Stimulated activated CD4-positive, alpha-beta T cell treated with anti-CD3 and anti-CD28 coated beads, TNF-alpha, amount 100 ng/mL, for 4 hours (primary cell): ENCODE measurements at places on chromosomes 12 and 14.
A peak's percentile ranks its signal among the peaks of the same experiment; 100 is the strongest.

GRCh38 chr14:59245809-59246295 is 57.4 kb downstream of the DAAM1 start:
- no peak for DNase-seq

GRCh38 chr14:22887260-22887989 is 4.4 kb downstream of the REM2 start:
- no peak for DNase-seq

DNA sequence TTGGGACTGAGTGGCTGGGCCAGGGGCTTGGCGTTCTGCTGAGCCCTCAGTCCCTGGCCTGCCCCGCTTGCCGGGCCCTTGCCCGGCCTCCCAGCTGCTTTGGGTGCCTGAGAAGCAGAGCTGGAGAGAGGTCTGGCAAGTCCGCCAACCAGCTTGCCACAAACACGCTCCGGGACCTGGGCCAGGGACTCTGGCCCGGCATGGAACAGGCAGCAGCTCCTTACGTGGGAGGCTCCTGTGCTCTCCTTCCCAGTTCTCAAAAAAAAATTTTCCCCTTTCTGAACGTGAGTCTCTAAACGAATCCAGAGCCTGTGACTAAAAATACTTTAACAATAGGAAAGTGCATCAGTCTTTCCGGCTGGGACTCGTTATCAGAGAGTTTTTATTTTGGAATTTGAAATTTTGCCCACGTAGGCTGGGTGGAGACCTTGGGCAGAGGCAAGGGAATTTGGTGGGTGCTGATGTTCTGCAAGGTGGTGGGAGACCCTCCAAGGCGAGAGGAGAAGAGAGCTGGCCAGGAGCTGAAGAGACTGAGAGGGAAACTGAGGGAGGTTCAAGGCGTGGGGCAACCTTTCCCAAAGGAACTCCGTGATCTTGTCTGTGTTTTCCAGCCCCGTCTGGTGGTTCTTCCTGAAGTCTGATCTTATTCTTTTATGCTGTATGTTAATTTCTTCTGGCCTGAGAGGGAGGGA is 6.8 kb upstream of the NR4A1 start:
- DNase-seq = no peak

DNA sequence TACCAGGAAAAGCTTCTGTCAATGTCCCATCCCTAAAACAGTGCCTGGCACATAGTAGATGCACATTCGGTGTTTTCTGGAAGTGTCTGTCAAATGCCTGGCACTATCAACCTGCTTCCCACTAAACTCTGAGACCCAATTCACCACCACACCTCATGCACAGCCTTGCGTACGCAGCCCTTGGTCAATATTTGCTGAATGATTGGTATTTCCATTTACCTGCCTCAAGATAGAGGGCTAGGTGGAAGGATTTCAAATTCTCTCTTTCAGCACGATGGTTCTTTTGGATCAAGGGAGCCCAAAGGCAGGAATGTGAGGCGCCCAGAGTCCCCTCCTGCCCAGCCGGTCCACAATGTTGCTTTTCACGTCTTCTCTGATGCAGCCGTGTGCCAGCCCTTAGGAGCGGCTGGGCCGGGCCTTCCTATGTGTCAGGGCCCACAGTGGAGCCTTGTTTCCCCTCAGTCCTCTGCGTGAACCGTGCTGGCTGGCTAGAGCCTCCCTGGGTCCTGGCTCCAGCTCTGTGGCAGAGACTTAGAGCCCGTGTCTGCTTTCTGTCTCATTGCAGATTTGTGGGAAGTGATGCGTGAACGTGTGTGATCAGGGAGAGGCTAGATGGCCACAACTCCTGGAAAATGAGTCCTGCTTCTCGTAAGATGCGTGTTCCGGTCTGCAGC is 99.9 kb upstream of the RFLNA start:
- no peak for DNase-seq

- peak; percentile 79 for DNase-seq
These were observed 21.1 kb downstream of the PRKCH start for GRCh38 chr14:61342486-61342885.

- no peak for DNase-seq
These were observed 9.2 kb upstream of the PRH2 start for GRCh38 chr12:10919809-10920208.

DNA sequence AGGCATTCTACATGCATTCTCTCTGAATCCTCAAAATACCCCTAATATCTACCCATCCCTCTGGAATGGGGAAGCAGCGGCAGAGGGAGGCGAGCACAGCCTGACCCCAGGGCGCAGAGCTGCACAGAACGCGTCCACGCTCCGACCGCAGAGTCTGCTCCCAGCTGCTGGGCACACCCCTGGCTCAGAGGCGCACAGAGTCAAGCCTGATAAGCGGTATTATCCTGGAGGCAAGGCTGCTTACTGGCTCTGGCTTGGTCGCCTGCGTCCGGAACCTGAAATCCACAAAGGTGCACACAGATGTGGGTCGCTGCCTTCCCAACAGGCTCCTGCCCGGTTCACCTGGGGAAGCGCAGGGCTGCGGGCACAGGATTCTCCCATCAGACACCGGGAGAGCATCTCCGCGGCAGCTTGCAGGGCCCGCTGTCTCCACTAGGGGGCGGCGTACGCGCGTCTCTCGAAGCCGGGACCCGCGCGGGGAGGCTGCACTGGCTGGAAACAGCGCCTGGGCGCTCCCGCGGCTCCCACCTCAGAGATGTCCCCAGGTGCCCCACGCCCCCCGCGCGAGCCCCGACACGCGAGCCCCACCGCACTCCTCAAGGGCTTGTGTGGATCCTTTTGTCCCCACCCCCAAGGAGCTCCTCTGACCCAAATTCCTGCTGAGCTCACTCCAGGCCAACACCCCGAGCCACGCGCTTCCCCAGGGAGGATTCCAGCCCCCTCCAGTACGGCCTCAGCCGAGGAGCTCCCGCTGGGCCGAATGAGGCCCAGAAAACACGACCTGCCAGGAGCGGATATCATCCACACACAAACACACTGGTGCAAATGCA is 120.1 kb upstream of the FZD10 start:
- DNase-seq = no peak

DNA sequence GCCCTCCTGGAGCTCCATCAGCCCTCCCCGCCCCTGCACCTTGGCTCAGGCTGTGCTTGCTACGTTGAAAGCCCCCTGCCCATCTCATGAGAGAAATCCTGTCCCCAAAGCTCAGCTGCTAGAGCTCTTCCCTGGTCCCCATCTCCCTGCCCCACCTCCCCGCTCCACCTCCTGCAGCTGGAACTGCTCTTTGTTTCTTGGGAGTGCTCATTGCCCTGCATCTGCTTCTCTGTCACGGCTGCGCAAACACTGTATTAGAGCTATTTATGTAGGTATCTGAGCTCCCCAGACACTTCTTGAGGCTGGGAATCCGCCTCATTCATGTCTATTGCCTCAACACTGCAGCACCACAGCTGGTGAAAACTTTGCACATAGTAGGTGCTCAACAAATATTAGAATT is 32.8 kb upstream of the PRIMA1 start:
- no peak for DNase-seq

DNA sequence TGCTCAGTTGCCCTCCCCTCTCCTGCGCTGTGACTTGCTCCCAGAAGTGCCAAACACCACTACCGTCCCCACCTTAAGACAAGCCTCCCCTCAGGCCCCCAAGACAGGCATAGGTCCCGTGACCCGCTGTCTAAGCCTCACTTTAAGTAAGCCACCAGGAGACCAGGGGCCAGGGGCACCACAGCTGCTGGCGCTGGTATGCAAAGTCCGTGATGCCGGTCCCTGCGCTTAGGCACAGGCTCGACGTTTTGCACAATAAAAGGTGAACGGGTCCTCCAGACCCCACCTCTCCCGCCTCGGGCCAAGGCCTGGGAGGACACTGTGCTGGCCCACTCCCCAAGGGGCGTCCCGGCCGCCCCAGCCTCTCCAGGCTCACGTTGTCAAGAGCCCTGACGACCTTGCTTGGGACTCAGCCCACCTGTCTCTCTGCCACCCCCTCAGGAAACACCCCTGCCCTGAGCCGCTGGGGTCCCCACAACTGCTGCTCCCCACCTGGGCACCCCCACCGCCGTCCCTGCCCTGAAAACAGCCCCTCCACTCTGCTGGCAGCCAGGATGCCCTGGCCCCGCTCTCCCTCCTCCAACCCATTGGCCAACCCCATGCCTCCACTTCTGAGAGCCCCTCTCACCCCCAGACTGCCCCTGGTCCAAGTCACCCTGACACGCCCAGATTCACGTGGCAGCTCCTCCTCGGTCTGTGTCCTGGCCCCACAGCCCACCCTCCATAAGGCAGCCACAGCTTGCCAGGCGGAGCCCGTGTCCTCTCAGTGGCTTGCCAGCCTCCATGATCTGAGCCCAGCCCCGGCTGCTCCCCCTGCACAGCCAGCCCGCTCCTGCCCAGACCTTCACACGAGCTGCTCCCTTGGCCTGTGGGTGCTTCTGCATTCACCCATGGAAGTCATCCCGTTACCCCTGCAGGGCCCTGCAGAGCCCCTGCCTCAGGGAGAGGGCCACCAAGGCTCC is 11.9 kb downstream of the JAG2 start:
- no peak for DNase-seq

GRCh38 chr12:70448371-70448770 is 82.3 kb downstream of the KCNMB4 start:
- no peak for DNase-seq

DNA sequence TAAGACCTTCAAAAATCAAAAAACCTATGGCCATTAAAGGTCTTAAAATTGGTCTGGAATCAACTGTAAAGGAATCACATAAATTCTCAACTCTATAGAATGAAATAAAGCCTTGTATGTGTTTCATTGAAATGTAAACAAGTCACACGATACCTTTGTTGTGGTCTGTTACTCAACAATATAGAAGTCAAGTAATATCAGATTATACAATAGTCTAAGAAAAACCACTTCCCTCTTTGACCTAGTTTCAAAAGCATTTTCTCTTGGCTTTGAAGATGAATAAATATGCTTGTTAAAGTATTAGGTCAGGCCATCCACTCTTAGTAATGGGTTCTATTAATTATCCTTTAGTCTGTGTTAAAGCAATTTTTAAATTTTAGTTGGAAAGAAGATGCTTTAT is 79.8 kb upstream of the DIO2 start:
- no peak for DNase-seq

DNA sequence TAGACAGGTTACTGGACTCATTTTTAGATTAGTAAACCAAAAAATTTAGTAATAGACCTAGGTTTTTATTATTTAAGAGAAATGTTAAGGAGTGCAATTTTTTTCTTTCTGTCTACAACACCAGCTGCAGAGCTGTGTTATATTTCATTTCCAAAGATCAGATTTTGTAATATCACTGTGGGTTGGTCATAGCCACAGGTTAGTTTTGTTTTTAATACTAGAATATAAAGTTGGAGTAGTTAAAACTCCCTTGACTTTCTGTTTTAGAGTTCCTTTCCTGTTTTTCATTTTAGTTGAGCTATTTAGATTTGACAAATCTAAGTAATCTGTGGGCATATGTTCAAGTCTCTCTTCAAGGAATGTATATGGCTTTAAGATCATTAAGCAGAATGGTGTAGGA is 30.7 kb upstream of the GARIN2 start:
- DNase-seq = no peak

- DNase-seq = no peak
These were observed 61.1 kb downstream of the PRIMA1 start for GRCh38 chr14:93727039-93727740.

DNA sequence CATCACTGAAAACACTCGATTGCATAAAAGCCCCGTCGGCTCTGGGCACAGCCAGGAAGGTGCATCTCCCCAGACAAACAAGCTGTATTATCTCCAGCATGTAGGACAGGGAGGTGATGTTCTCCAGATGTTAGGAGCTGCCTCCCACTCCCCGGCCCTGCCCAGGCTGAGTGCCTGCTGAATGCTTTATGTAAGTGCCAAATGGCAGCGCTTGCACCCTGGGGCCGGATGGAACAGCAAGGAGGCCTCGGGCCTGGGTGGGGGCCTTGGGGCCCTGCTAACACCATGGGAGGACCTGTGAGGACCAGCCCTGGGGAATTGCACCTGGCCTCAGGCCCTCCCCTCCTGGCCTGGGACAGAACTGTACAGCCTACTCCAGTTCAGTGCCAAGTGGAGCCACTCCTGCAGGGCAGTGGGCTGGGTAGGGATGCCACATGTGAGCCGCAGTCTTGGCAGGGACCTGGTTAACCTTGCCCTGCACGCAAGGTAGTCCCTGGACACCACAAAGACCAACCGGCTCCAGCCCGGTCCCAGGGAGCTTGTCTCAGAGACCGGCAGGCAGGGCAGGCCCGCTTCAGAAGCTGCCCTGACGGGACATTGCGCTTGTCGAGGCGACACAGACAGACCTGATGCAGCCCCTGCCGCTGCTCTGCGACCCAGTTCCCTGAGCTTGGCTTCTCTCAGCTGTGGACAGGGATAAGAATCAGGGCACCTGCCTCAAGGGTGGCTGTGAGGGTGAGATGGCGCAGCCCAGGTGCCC is 35.3 kb upstream of the PPP1R13B start:
- no peak for DNase-seq

- DNase-seq = no peak
These were observed 42.6 kb upstream of the POC1B start for GRCh38 chr12:89568484-89568883.
